ENCODE measurements at places on chromosomes 4 and X. TPM values are rescaled to one million over a fixed set of nuclear protein-coding genes. Genes with fewer than 3 reads are reported as not detected.
A peak's percentile ranks its signal among the peaks of the same experiment; 100 is the strongest.

- H3K27me3 ChIP-seq = no peaks in the 10 kb centered on the region
- H3K4me1 ChIP-seq = no peaks in the 10 kb centered on the region
- no peaks in the 10 kb centered on the region for H3K36me3 ChIP-seq
- no peak overlapping the region for H3K27ac ChIP-seq
Measured at GRCh38 chr4:168892475-168892874, 117.6 kb downstream of the CBR4 start.

DNA sequence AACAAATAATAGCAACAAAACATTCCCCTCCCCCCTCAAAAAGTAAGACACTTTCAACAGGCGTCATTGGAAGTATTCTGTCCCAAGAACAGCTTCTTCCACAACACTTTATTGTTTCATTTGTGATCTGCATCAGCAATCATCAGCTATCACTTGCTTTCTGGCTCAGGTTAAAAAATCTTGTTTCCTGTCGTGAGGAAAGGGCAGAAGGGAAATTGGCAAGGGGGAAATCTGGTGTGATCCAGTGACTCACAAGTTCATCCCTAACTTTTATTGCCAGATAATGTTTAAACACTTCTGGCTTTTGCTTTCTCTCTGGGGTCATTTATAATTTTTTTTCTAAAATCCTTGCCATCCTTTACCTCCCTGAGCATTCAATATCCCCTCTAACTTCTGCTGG, 247.4 kb upstream of the GIMD1 start:
- DNase-seq = no peak
- H3K27me3 ChIP-seq = no peaks in the 10 kb centered on the region
- H3K4me3 ChIP-seq = no peak overlapping the region
- no peaks in the 10 kb centered on the region for H3K4me1 ChIP-seq

DNA sequence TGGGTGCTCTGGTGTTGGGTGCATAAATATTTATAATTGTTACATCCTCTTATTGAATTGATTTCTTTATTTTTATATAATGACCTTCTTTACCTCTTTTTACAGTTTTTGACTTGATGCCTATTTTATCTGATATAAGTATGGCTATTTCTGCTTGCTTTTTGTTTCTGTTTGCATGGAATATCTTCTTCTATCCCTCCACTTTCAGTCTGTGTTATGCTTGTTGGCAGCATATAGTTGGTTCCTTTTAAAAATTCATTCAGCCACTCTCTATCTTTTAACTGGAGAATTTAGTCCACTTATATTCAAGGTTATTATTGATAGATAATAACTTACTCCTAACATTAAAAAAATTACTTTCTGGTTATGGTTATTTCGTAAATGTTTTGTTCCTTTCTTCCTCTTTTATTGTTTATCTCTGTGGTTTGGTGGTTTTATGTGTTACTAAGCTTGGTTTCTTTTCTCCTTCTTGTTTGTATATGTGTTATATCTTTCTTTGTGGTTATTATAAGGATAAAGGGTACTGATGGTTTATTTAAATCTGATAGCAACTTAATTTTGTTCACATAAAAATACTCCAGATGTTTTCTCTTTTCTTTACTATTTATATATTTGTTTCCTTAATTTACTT, 69.5 kb downstream of the IL15 start:
- no peak overlapping the region for H3K27ac ChIP-seq
- no peak overlapping the region for H3K4me3 ChIP-seq
- H3K36me3 ChIP-seq = no peaks in the 10 kb centered on the region

DNA sequence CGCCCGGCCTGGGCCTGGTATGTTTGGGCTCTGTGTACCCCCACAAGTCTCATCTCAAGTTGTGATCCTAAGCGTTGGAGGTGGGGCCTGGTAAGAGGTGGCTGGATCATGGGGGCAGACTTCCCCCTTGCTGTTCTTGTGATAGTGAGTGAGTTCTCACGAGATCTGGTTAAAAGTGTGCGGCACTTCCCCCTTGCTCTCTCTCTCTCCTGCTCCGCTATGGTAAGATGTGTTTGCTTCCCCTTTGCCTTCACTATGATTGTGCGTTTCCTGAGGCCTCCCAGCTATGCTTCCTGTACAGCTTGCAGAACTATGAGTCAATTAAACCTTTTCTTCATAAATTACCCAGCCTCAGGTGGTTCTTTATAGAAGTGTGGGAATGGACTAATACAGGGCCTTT, 53.0 kb downstream of the CHST7 start:
- no peaks in the 10 kb centered on the region for H3K4me1 ChIP-seq
- H3K4me3 ChIP-seq = no peak overlapping the region
- H3K27me3 ChIP-seq = no peaks in the 10 kb centered on the region

- no peak overlapping the region for H3K27ac ChIP-seq
- no peak for DNase-seq
- H3K27me3 ChIP-seq = no peaks in the 10 kb centered on the region
- no peaks in the 10 kb centered on the region for H3K36me3 ChIP-seq
Measured at GRCh38 chr4:76407440-76408119, 13.4 kb downstream of the CCDC158 start.

- no peaks in the 10 kb centered on the region for H3K27me3 ChIP-seq
- no peak overlapping the region for H3K4me3 ChIP-seq
- peaks cover 47% of the 10 kb centered on the region for H3K4me1 ChIP-seq
Measured at GRCh38 chr4:139781066-139781465, 115.4 kb downstream of the MGST2 start.

DNA sequence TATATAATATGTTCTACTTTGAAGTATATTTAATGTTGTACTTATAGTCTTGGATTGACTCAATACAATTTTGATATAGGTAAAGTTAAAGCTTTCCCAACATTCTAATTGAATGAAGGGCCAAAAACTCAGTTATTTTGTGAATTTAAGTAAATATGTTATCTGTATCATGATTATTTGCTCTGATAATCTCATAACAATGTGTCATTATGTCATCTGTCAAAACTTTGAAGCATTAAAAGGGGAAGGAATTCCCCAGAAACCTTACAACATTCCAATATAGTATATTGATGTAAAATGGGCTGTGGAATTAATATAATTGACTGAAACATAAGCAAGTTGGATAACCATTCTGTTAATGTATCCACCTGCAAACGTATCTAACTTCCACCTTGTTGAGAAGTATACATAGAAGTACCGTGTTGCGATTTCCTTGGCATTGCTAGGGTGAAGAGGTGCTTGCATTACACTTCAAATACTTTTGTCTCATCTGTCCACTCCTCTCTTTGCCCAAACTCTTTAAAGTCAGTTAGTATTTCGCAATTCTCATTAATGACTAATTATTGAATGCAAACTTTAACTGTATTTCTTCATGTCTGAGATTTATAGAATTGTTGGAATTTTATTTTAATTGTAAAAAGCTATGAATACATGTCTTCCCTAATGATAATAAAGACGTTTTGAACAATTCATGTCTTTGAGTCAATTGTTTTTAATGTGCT, 1982.1 kb upstream of the ADGRL3 start:
- H3K4me3 ChIP-seq = no peak overlapping the region
- no peaks in the 10 kb centered on the region for H3K27me3 ChIP-seq
- no peak overlapping the region for H3K27ac ChIP-seq
- DNase-seq = no peak
- no peaks in the 10 kb centered on the region for H3K4me1 ChIP-seq
- no peaks in the 10 kb centered on the region for H3K36me3 ChIP-seq

- H3K4me3 ChIP-seq = no peak overlapping the region
- H3K27ac ChIP-seq = no peak overlapping the region
- DNase-seq = no peak
Measured at GRCh38 chr4:112251019-112251643, 19.5 kb downstream of the AP1AR start.

DNA sequence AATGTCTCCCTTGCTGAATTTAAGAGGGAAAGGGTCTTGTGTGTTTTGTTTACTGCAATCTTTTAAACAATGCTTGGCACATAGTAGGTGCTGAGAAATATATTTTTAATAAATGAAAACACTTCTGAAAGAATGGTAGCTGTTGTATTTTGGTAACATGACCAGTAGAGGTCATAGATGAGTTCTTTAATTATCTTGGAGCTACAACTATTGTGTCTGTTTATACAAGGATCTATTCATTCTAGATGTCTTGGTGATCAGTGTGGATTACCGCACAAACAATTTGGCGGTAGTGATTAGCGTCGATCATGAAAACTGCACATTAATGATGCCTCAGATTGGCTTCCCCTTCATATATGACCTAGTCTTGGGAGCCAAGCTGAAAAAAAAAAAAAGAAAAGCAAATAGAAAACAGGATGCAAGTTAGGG, 21.4 kb upstream of the SCRG1 start:
- no peaks in the 10 kb centered on the region for H3K4me1 ChIP-seq
- H3K36me3 ChIP-seq = no peaks in the 10 kb centered on the region
- no peak overlapping the region for H3K27ac ChIP-seq
- no peak overlapping the region for H3K4me3 ChIP-seq

DNA sequence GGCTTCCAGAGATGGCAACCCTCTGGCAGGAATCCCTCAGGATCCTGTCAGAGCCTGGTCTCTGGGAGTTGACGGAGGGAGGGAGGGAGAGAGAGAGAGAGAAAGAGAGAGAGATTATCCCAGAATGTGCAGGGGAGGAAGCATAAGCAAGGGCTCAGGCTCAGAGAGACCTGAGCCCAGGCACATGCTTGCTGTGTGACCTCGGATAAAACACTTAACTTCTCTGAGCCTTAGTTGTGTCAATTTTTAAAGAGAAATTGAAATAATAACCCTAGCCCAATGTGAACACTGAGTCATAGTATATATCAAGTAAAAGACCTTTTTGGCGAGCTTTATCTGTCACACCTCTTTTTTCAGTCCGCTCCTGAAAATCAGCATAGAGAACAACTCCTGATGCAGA, 473 bp upstream of the USP51 start:
- H3K27me3 ChIP-seq = no peaks in the 10 kb centered on the region
- no peak overlapping the region for H3K27ac ChIP-seq
- peaks cover 9% of the 10 kb centered on the region for H3K4me1 ChIP-seq
- H3K36me3 ChIP-seq = no peaks in the 10 kb centered on the region
- DNase-seq = no peak

DNA sequence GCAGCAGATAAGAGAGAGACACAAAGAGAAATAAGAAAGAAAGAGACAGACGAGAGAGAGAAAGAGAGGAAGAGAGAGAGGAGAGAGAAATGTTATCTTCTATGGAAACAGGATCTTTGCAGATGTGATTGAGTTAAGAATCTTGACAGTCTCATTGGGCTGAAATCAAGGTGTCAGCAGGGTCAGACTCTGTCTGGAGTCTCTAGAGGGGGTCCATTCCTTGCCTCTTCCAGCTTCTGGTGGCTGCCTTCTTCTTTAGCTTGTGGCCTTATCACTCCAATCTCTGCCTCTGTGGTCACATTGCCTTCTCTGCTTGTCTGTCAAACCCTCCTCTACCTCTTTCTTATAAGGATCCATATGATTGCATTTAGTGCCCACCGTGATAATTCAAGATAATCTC, 21.8 kb upstream of the GRPR start:
- H3K36me3 ChIP-seq = no peaks in the 10 kb centered on the region
- no peak overlapping the region for H3K27ac ChIP-seq
- DNase-seq = no peak
- peaks cover 39% of the 10 kb centered on the region for H3K4me1 ChIP-seq
- H3K27me3 ChIP-seq = peaks cover 2% of the 10 kb centered on the region

GRCh38 chr4:139984471-139984870, 169.5 kb downstream of the MAML3 start:
- no peak for DNase-seq
- H3K36me3 ChIP-seq = no peaks in the 10 kb centered on the region
- H3K4me3 ChIP-seq = no peak overlapping the region
- peaks cover 61% of the 10 kb centered on the region for H3K4me1 ChIP-seq
- H3K27ac ChIP-seq = peak overlapping the region; percentile 9

UTP14A gene
- 14.0 TPM for total RNA-seq

AMBN gene
- total RNA-seq = not detected

ADH1A gene
- total RNA-seq = not detected
